ENCODE measurements at places on chromosomes 12 and 14.

GRCh38 chr12:116492703-116493324, 66.4 kb upstream of the MAP1LC3B2 start:
- DNase-seq = no peak

DNA sequence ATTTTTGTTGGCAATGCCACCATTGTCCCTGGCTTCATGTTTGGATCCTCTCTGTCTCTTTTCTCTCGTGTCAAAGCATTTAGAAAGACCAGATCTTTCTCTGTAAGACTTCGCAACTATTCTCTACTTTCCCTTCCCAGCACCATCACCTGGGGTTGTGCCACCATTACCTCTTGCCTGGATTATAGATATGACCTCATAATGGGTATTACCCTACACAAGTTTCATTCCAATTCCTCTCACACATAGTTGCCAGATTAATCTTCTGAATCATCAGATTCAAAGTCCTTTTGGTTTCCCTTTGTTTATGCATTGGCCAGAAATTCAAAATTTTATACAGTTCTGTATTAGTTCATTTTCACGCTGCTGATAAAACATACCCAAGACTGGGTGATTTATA, 27.2 kb upstream of the DHRS2 start:
- no peak for DNase-seq

- no peak for DNase-seq
Observed at GRCh38 chr14:105141486-105142281, 26.9 kb downstream of the JAG2 start.

GRCh38 chr12:49533331-49533730, 5.5 kb upstream of the KCNH3 start:
- DNase-seq = no peak

- peak; percentile 90 for DNase-seq
Observed at GRCh38 chr14:103072595-103073366, 11.2 kb upstream of the LBHD2 start.

GRCh38 chr12:131609762-131610161, 101.1 kb upstream of the SFSWAP start:
- DNase-seq = no peak
